ENCODE measurements at places on chromosomes 13 and 19. TPM values are rescaled to one million over a fixed set of nuclear protein-coding genes. Genes with fewer than 3 reads are reported as not detected.
A peak's percentile ranks its signal among the peaks of the same experiment; 100 is the strongest.

DNA sequence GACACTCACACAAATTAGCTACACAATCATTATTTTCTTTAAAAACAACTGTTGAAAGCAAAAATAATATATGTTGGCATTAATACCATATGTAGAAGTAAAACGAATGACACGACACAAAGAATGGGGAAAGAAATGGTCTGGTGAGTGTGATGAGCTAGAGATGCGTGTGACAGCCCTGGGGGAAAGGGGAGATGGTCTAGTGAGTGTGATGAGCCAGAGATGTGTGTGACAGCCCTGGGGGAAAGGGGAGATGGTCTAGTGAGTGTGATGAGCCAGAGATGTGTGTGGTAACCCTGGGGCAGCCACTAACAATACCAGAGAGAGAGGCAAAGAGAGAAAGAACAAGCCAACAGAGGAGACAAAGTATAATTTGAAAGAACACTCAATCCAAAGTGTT is 22.3 kb upstream of the LAMP1 start:
- DNase-seq, result no peak

- peak; percentile 77 for DNase-seq
Observed at GRCh38 chr19:42270346-42271044, 1.4 kb downstream of the CIC start.

- no peak for DNase-seq
Observed at GRCh38 chr19:38848299-38849146, 1.3 kb downstream of the HNRNPL start.

GRCh38 chr13:106867249-106867648 is 299.3 kb upstream of the ARGLU1 start:
- no peak for DNase-seq

Gene HIPK4
- total RNA-seq, result not detected

Gene GNG8
- total RNA-seq, result not detected

DNA sequence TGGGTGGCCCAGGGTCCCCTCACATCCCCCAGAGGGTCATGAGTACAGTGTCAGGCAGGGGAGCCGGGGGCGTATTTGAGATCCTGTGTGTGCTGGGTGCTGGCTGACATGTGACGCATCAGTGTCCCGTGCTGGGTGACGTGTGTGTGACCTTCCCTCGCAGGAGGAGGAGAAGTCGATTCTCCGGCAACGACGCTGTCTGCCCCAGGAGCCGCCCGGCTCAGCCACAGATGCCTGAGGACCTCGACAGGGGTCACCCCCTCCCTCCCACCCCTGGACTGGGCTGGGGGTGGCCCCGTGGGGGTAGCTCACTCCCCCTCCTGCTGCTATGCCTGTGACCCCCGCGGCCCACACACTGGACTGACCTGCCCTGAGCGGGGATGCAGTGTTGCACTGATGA is 25.8 kb downstream of the PNPLA6 start:
- no peak for DNase-seq

DNA sequence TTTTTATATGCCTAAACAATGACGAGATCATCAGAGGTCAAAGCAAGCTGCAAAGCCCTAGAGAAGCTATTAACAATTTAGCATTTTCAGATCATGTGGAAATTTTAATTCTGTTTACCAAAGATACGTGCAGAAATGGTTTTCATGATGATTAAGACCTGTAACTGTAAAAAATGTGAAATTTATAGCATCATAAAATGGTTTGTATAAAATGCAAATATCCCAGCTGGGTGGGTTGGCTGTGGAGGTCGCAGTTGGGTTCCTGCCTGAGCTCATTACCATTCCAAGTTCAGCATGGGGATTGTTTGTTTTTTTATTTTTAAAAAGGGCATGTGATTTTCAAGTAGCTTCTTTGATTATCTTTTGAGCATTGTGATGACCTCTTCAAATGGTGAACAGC is 47.9 kb upstream of the SIAH3 start:
- no peak for DNase-seq

- no peak for DNase-seq
Observed at GRCh38 chr13:55572862-55573261, 1567.9 kb upstream of the PRR20A start.

- no peak for DNase-seq
Observed at GRCh38 chr19:16225279-16226183, 27.8 kb downstream of the AP1M1 start.

Gene ZNF560
- total RNA-seq, result not detected

Gene NCAN
- 0.20 TPM for total RNA-seq

GRCh38 chr13:73300718-73301425 is 242.1 kb downstream of the KLF5 start:
- no peak for DNase-seq

DNA sequence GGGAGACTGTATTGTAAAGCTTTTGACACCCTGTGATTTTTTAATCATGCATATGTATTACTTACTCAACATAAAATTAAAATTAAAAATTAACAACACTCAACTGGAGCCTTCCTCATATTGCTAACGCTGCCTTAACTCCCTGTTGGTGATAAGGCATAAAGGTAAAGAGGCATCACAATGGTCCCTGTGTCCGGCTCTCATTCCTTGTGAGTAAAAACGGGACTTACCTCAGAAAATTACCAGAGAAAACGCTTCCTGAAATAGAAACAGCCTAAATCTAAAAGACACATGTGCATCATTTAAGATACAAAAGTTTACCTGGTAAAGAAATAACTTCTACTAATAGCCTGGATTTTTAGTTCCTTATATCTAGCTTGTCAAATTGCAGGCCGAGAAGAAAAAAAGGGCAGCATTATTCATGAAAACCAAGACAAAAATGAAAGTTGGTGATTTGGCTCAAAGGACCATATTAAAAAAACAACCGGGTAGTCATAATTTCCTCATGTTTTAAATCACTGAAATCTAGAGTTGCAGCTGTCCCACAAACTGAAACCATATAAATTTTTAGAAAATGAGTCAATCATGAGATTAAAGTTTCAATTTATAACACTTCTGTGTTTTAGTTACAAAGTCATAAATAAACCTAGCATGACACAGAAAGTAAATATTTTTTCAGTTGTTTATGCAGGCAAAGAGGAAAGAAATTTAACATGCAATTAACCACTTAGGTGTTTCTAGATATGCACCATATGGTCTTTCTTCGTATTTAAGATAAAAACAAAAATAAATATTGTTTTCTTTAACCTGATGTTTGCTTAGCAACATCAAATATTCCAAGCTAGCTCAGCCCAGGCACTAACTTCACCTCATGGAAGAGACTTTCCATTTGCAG is 94.7 kb downstream of the MIPEP start:
- no peak for DNase-seq

- DNase-seq, result no peak
Observed at GRCh38 chr13:95485518-95486144, 66.9 kb upstream of the CLDN10 start.

DNA sequence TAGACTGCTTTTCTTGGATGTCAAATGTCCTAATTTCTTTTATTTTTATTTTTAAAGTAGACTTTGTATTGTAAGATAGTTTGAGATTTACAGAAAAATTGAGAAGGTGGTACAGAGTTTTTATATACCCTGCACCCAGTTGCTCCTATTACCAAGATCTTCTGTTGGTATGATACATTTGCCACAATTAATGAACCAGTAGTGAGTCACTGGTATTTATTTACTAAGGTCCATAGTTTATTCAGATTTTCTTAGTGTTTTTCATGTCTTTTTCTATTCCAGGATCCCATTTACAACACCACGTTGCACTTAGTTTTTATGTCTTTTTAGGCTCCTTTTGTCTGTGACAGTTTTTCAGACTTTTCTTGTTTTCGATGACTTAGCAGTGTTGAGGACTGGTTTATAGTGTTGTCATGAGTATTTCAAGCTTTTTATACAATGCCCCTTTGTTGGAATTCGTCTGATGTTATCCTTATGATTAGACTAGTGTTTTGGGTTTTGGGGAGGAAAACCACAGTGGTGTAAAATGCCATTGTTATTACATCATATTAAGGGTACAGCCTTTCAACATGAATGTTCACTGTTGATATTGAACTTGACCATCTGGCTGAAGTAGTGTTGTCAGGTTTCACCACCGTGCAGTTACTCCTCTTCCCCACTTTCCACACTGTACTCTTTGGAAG is 35.9 kb downstream of the COG3 start:
- DNase-seq, result no peak
